ENCODE measurements at places on chromosomes 5 and 9.

GRCh38 chr9:111481885-111482636 is 2.1 kb downstream of the ECPAS start:
- DNase-seq = no peak

GRCh38 chr5:169181814-169182213 is 119.1 kb downstream of the SLIT3 start:
- DNase-seq = no peak

DNA sequence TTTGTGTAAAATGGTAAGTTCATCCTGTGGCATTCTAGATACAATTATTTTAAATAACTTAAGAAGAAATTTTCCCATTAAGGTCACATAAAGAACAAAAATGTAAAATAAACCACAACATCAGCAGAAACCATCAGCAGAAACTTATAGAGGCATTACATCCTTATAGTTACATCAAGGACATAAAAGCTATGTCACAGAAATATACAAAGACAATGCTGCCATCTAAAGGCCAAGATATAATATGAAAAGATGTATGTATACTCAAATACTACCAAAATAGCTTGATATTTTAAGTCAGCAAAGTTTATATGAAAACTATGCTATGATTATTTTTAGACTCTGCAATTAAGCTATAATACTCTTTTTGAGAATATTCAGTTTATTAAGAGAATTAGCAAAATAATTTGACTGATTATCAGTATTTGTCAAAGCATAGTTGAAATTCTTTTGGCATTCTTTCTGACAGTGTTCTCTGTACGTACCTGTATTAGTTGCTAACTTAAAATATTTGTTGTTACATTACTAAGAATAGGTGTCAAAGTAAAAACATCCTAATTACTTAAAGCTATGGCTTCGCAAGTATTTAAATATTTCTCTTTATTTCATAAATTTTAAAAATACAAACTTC is 36.2 kb downstream of the FBXL17 start:
- DNase-seq = no peak

- DNase-seq = no peak
Observed at GRCh38 chr5:99544356-99544755, 615.5 kb upstream of the CHD1 start.

DNA sequence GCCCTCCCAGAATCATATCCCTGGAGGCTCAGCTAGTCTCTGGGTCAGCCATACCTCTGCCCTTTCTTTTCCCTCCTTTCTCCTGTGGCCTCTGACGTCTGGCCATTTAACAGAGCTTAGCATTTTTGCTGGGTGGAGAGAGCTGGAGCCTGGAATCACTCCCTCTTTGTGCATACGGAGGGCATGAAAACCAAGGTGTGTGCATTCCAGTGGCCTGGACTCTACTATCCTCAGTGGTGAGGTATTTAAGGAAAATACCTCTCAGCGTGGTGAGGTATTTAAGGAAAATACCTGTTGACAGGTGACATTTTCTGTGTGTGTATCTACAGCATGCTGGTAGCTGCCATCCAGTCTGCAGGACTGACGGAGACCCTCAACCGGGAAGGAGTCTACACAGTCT is 27.5 kb downstream of the TGFBI start:
- no peak for DNase-seq

GRCh38 chr9:99238331-99238730 is 16.2 kb downstream of the SEC61B start:
- no peak for DNase-seq

DNA sequence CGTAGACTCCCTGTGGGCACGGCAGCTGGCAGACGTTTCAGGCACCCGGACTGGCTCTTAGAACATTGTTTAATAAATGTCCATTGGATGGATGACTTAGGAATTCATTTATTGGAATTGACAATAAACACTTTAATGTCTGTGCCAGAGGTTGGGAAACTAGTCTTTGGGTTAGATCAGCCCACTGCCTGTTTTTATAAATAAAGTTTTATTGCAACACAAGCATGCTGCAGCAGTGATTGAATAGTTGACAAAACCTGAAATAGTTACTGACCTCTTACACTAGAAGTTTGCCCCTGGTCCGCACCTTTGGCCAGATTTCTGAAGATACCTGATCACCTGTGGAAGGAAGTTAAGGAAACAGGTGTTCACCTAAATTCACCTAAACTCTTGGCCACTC is 51.6 kb downstream of the DMRT1 start:
- DNase-seq = no peak

- DNase-seq = no peak
Observed at GRCh38 chr5:9361835-9362234, 184.0 kb downstream of the SEMA5A start.

GRCh38 chr5:5536871-5537270 is 114.4 kb downstream of the ICE1 start:
- DNase-seq = no peak

- DNase-seq = no peak
Observed at GRCh38 chr5:74313896-74314295, 326.6 kb downstream of the ENC1 start.

- no peak for DNase-seq
Observed at GRCh38 chr9:78295731-78296130, 1.2 kb upstream of the PSAT1 start.

DNA sequence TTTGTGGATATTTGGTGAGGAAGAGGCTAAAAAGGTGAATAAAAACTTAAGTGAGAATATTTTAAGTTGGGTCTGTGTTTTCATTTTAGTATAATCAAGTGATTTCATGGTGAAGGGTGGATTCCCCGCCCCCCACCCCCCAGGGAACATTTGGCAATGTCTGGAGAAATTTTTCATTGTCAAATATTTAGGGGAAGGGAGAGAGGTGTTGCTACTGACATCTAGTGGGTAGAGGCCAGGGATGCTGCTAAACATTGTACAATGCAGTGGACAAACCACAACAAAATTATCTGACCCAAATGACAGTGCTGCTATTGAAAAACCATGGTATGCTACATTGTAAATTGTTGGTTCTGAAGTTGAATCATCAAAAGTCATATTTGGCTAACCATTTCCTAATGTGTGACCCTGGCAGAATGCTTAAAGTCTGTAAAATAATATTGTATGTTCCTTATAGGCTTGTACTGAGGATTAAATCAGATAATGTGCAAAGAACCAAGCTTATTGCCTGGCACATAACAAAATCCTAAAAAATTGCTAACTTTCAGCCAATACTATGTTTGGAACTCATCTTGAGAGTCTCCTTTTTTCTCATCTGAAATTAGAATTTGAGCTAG is 5.6 kb downstream of the C5orf24 start:
- DNase-seq = no peak

- DNase-seq = no peak
Observed at GRCh38 chr5:179061025-179061424, 852 bp downstream of the ZNF354C start.

DNA sequence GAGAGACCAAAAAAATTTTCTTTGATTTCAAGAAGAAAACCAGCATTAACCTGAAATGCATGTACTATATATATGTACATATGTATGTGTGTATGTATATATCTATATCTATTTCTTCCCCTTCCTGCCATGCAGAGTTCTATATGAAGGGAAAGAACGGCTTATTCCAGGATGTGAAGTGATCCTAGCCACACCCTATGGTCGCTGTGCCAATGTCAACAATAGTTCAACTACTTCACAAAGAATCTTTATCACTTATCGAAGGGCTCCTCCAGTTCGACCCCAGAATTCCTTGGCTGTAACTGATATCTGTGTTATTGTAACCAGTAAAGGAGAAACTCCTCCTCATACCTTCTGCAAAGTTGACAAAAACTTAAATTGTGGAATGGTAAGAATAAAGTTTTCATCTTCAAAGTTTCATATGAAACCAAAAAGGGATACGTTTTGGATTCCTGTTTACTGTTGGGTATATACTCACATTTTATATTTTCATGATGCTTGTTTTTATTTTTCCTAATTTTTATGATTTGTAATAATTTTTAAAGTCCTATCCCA is 56.2 kb downstream of the DENND4C start:
- no peak for DNase-seq

DNA sequence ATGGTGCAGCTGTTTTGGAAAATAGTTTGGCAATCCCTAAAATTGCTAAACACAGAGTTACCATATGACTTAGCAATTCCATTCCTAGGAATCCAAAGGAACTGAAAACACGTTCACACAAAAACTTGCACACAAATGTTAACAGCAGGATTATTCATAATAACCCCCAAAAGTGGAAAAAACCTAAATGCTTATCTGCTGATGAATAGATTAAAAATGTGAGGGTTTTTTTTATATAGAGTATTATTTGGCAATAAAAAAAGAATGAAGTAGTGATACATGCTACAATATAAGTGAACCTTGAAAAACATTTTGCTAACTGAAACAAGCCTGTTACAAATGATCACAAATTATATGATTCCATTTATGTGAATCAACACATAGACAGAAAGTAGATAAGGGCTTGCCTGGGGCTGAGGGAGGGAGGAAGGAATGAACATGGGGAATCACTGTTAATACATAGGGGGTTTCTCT is 45.1 kb upstream of the TRIO start:
- DNase-seq = no peak

DNA sequence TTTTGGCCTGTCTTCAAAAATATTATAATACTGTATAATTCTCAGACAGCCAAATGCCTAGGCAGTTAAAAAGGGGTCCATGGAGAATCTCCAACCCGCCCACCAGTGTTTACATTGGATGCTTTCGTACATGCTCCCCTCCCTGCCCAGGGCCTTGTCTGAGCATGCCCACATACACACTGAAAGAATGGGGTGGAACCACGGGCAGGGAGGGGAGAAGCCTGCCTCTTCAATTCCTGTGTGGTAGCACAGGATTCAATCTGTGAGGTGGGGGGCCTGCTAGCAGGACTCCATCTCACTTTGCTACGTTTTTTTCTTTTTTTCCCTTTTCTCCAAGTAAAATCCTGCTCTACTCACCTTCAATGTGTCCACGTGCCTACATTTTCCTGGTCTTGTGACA is 314.7 kb upstream of the GRAMD2B start:
- DNase-seq = no peak

DNA sequence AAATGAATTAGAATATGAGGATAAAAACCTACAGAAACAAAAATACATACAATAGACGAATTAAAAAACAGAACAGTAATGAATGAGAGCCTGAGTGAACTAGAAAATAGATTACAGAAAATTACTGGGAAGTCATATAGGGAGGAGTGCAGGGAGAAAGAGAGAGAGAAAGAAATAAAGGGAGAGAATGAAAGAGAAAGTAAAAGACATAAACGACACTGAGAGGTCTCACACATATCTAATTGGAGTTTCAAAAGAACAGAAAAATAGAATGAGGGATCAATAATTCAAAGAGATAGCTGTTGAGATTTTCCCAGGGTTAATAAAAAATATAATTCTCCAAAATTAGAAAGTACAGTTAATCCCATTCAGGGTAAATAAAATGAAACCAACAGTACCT is 156.4 kb upstream of the FTMT start:
- no peak for DNase-seq

- no peak for DNase-seq
Observed at GRCh38 chr5:52807037-52807436, 19.3 kb downstream of the ITGA1 start.

DNA sequence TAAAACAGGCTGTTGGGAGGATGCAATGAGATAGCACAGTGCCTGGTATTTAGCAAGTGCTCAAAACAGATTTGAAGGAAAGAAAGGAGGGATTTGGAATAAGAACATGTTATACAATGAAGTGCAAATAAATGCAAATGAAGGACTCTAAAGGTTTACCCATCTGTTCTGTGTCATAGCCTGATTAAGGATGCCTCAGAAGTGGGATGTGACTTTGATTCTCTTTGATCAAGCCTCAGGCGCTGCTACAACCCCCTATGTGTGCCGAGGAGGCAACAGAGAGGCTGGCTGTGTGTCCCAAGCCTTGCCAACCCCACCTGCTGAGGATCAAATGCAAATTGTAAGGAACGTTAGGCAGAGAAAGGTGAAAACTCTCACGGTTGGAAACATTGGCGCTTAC is 27.2 kb downstream of the GGTA1 start:
- no peak for DNase-seq

DNA sequence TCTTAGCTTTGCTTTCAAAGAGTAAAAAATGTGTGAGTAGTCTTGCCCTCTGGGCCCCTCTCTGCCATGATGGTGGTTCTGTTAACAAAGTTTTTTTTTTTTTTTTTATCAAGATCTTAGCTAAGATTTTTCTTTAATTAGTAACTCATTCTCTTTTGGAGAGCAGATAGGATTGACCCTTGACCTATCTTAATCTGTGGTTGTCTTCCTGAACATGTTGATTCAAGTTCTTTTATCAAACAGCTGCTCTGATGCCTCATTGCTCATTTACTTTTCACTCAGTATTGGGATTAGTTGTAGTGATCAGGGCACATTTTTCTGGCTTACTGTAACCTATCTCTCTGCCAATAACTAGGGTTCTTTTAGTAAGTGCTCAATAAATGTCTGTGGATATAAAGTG is 106.3 kb downstream of the PCSK5 start:
- no peak for DNase-seq

- DNase-seq = no peak
Observed at GRCh38 chr5:173707392-173707791, 90.9 kb upstream of the BOD1 start.

- no peak for DNase-seq
Observed at GRCh38 chr5:139745800-139746690, 49.6 kb upstream of the PSD2 start.

GRCh38 chr5:76332102-76332501 is 71.0 kb upstream of the IQGAP2 start:
- DNase-seq = no peak

DNA sequence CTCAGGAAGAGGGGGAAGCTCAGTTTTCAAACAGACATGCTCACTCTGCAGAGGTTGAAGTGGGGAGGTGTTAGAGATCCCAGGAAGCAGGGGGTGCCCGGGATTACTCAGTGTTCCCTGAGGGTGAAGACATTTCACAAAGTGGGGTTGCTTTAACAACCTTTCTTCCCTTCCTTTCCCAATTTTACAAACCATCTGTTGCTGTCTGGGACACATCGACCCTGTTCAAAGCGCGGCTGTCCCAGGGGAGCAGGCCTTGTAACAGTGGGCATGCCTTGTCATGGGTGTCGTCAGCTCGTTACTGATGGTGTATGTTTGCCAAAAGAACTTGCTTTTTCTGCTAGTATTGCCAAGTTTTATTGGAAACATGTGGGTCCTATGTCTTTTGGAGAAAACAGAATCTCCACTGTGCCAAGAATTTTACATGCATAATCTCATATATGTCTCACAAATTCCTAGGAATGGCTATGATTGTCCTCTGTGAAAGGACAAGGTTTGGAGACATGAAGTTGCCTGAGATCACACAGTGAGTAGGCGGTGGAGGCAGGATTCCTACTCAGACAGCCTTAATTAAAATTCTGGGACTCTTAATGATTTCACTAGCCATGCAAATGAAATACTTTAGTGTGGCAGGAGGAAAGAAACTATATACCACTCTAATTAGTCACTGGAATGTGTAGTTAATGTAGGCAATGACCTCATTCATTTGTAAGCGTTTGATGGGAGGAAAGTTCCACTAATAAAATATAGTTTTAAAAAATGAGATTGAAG is 198.9 kb downstream of the NXNL2 start:
- no peak for DNase-seq

DNA sequence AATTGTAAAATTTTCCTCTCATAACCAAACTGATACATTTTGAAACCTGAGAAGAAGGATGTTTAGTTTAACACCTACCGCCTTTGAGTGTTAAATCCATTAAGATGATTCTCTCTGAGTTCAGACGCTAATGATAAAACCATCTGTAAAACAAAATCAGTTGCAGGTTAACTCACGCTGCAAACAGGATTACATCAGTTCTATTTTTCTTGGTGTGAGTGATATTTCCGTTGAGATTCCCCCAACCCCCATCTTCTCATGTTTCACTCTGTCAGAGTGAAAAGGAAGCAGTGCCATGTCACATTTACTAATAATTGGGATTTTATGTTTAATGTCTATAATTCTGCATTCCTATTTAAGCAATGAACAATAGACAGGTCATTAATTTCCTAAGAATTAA is 146.5 kb downstream of the FANCC start:
- DNase-seq = no peak

GRCh38 chr9:134323741-134324358 is 2.4 kb upstream of the RXRA start:
- DNase-seq = no peak

Data from stimulated activated CD4-positive, alpha-beta T cell treated with anti-CD3 and anti-CD28 coated beads, Interleukin-1b, Interleukin-23, amount 100 ng/mL, for 1 hour (primary cell).